Activated CD4-positive, alpha-beta T cell treated with anti-CD3 and anti-CD28 coated beads for 36 hours (primary cell): ENCODE measurements at places on chromosomes 12 and 14. TPM values are rescaled to one million over a fixed set of nuclear protein-coding genes. Genes with fewer than 3 reads are reported as not detected.

The MON2 gene
- 26.9 TPM for total RNA-seq

The CCDC88C gene
- 73.7 TPM for total RNA-seq

The NEUROD4 gene
- not detected for total RNA-seq

The BATF gene
- total RNA-seq: 165 TPM

The AQP2 gene
- total RNA-seq: not detected

The RIMBP2 gene
- total RNA-seq: not detected

The VSIG10 gene
- 8.2 TPM for total RNA-seq

The COA8 gene
- total RNA-seq: 41.7 TPM

The JAG2 gene
- total RNA-seq: 3.2 TPM

The IL26 gene
- total RNA-seq: 1.1 TPM

The ABCC9 gene
- total RNA-seq: not detected

DNA sequence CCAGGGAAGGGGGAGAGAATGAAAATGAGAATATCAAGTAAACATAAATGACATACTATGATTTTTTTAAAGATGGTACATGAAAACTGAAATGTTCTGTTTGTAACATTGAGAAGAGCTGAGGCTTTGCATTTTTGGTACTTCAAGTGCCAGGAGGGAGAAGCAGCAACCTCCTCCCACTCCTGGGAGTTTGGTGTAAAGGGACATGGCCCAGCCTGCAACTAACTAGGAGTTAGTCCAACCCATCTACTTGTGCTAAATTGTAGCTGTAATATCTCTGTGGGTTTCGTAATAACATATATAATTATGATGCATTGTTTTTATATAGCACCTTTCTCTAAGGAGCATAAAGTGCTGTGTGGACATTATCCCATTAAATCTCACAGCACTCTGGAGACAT, 517.5 kb downstream of the NELL2 start:
- no peak for DNase-seq
- H3K36me3 ChIP-seq: no peaks in the 10 kb centered on the region
- no peaks in the 10 kb centered on the region for H3K27me3 ChIP-seq
- H3K4me3 ChIP-seq: no peak overlapping the region
- no peak overlapping the region for H3K27ac ChIP-seq

GRCh38 chr12:104699489-104700190, 242.9 kb downstream of the CHST11 start:
- H3K27me3 ChIP-seq: no peaks in the 10 kb centered on the region
- H3K4me1 ChIP-seq: peaks cover 53% of the 10 kb centered on the region
- peak; percentile 68 for DNase-seq
- H3K4me3 ChIP-seq: no peak overlapping the region
- H3K36me3 ChIP-seq: peaks cover 9% of the 10 kb centered on the region
- peak overlapping the region; percentile 83 for H3K27ac ChIP-seq

GRCh38 chr14:85702191-85702590, 172.2 kb downstream of the FLRT2 start:
- H3K27me3 ChIP-seq: no peaks in the 10 kb centered on the region
- H3K4me3 ChIP-seq: no peak overlapping the region
- H3K4me1 ChIP-seq: no peaks in the 10 kb centered on the region
- DNase-seq: no peak

DNA sequence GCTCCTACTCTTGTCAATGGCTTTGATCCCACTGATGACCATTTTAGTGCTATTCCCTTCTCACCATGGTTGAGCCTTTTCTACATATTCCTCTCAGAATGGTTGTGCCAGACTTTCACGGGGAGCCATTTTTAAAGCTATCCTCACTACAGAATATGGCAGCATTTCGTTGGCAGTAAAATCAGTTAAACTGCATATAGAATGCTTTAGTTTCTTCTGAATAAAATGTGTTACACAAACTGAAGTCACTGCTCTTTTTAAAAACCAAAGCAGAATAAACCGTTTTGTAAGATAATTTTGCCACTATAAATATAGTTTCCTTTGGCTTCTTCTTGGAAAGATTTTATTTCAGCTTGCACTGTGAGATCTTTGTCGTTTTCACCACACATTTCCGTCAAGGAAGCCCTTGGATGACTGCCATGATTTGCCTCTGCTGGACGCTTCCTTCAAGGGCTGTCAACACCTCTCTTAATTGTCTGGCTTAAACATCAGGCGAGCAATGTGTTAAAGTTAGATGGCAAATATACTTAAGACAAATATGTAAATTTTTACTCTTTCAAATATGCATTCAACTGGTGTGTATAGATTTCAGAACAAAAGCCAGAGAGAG, 624.2 kb downstream of the DIO2 start:
- no peak overlapping the region for H3K4me3 ChIP-seq
- H3K27me3 ChIP-seq: no peaks in the 10 kb centered on the region
- no peaks in the 10 kb centered on the region for H3K4me1 ChIP-seq
- H3K27ac ChIP-seq: no peak overlapping the region
- no peaks in the 10 kb centered on the region for H3K36me3 ChIP-seq

DNA sequence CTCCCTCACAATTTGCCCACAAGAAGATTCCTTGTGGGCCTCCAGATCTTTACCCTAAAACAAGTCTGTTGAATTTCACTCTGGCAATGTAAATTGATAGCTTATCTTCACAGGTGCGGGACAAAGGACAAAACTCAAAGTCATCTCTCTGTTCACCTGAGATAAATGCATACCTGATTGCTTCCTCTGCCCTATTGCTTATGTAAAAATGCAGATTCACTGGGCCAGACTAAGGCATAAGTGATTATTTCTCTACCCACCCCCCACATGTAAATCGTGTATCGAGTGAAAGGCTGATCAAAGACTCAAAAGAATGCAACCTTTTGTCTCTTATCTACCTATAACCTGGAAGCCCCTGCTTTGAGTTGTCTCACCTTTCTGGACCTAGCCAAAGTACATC, 316.8 kb downstream of the SSPN start:
- no peaks in the 10 kb centered on the region for H3K4me1 ChIP-seq
- H3K27ac ChIP-seq: no peak overlapping the region
- DNase-seq: no peak
- no peaks in the 10 kb centered on the region for H3K27me3 ChIP-seq
- H3K4me3 ChIP-seq: no peak overlapping the region
- peaks cover 7% of the 10 kb centered on the region for H3K36me3 ChIP-seq

GRCh38 chr14:59160506-59160905, 28.0 kb upstream of the DAAM1 start:
- H3K4me3 ChIP-seq: no peak overlapping the region
- H3K27me3 ChIP-seq: peaks cover 5% of the 10 kb centered on the region
- no peak for DNase-seq
- H3K4me1 ChIP-seq: peaks cover 10% of the 10 kb centered on the region

DNA sequence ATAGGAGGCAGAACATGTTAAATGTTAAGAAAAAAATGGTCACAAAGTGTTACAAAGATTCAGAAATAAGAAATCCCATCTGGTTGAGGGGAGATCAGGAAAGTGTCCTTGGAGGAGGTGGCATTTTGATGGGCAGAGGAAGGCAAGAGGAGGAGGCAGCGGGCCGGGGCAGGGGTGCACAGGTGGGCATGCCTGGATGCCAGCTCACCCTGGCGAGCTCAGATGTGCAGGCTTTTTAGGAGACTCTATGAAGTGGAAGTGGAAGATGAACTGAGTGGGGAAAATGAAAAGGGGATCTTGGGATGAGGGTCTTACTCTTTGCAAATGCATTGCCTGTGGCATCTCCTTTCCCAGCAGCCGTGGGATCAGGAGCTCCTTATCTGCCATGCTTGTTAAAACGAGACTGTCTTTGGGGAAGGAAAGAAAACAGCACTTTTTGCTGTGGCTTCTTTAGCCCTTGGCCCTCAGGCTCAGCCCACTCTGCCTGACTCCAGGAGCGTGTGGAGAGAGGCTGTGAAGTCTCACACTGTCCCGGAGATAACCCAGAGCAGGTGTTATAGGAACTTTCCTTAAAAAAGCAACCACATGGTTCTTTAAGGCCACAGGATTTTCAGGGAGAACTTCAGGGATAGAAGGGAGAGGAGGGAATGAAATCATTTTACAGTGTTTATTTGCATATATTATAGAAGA, 62.6 kb downstream of the ELK3 start:
- H3K36me3 ChIP-seq: peaks cover 38% of the 10 kb centered on the region
- no peak for DNase-seq
- no peak overlapping the region for H3K4me3 ChIP-seq
- H3K27me3 ChIP-seq: no peaks in the 10 kb centered on the region
- H3K4me1 ChIP-seq: peaks cover 20% of the 10 kb centered on the region

GRCh38 chr12:46430340-46430948, 57.9 kb upstream of the SLC38A2 start:
- H3K4me3 ChIP-seq: peak overlapping the region; percentile 38
- H3K4me1 ChIP-seq: peaks cover 24% of the 10 kb centered on the region
- peak overlapping the region; percentile 92 for H3K27ac ChIP-seq
- peak; percentile 22 for DNase-seq

- peaks cover 3% of the 10 kb centered on the region for H3K27me3 ChIP-seq
- peaks cover 6% of the 10 kb centered on the region for H3K4me1 ChIP-seq
- H3K36me3 ChIP-seq: no peaks in the 10 kb centered on the region
- no peak overlapping the region for H3K27ac ChIP-seq
Observed at GRCh38 chr12:2374092-2374906, 321.5 kb downstream of the CACNA1C start.

DNA sequence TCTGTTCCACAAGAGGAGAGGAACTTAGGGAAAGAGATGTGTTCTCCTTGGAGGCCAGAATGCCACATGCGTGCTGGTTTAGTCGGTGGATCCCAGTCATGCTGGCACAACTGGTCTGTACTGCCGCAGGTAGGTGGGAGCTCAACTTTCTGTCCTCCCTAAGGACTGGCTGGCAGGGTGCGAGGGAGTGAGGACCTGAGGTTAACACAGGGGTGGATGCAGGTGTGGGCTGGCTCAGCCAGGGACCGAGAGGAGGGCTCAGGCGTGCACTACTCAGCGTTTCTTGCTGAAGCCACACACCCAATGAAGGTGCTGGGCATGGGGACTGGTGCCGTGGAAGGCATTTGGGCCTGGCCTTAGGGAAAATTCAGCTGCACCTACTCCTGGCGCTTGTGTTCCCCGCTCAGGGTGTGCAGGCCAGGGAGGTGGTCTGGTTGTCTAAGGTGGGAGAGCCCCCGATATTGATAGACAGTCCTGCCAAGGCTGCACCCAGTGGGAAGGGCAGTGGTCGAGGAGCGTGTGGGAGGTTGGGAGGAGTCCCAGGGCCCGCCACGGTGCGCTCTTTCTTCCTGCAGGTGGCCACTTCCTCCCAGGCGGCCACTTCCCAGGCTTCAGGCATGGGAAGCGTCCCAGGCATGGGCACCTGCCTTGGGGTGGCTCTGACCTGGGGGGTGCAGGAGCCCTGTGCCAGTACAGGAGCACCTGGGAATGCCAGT, 138.4 kb downstream of the ADGRD1 start:
- no peaks in the 10 kb centered on the region for H3K36me3 ChIP-seq
- H3K4me3 ChIP-seq: peak overlapping the region; percentile 42
- peaks cover 21% of the 10 kb centered on the region for H3K4me1 ChIP-seq

GRCh38 chr14:89702073-89702875, 252.3 kb downstream of the EFCAB11 start:
- DNase-seq: no peak
- H3K36me3 ChIP-seq: peaks cover 4% of the 10 kb centered on the region
- H3K27me3 ChIP-seq: no peaks in the 10 kb centered on the region

GRCh38 chr12:113003636-113004035, 25.3 kb downstream of the OAS2 start:
- H3K27me3 ChIP-seq: no peaks in the 10 kb centered on the region
- H3K4me1 ChIP-seq: no peaks in the 10 kb centered on the region
- no peak for DNase-seq
- no peak overlapping the region for H3K4me3 ChIP-seq
- no peak overlapping the region for H3K27ac ChIP-seq
- H3K36me3 ChIP-seq: peaks cover 79% of the 10 kb centered on the region

DNA sequence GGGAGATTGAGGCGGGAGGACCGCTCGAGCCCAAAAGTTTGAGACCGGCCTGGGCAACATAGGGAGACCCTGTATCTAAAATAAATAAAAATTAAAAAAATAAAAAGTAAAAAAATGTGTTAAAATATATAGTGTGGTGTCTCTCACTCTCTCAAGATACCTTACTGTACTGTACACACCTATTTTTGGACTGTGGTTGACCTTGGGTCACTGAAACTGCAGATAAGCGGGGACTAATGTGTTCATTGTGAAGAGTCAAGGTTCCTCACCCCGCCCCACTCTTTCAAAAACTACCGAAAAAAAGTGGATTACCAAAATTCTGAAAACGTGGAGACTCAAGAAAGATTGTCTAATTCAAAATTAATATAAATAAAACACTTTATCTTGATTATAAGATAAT, 1.0 kb upstream of the TAS2R13 start:
- DNase-seq: no peak
- H3K4me1 ChIP-seq: no peaks in the 10 kb centered on the region
- H3K4me3 ChIP-seq: no peak overlapping the region
- peaks cover 18% of the 10 kb centered on the region for H3K36me3 ChIP-seq
- H3K27ac ChIP-seq: no peak overlapping the region
- no peaks in the 10 kb centered on the region for H3K27me3 ChIP-seq

- DNase-seq: no peak
- H3K27ac ChIP-seq: peak overlapping the region; percentile 90
- H3K4me1 ChIP-seq: peaks cover 30% of the 10 kb centered on the region
- H3K4me3 ChIP-seq: peak overlapping the region; percentile 86
Observed at GRCh38 chr12:109092497-109093021, 713 bp downstream of the ALKBH2 start.

GRCh38 chr14:29458547-29458946, 469.1 kb downstream of the PRKD1 start:
- H3K36me3 ChIP-seq: no peaks in the 10 kb centered on the region
- H3K27me3 ChIP-seq: no peaks in the 10 kb centered on the region
- no peak for DNase-seq
- no peak overlapping the region for H3K27ac ChIP-seq
- H3K4me3 ChIP-seq: no peak overlapping the region
- no peaks in the 10 kb centered on the region for H3K4me1 ChIP-seq

DNA sequence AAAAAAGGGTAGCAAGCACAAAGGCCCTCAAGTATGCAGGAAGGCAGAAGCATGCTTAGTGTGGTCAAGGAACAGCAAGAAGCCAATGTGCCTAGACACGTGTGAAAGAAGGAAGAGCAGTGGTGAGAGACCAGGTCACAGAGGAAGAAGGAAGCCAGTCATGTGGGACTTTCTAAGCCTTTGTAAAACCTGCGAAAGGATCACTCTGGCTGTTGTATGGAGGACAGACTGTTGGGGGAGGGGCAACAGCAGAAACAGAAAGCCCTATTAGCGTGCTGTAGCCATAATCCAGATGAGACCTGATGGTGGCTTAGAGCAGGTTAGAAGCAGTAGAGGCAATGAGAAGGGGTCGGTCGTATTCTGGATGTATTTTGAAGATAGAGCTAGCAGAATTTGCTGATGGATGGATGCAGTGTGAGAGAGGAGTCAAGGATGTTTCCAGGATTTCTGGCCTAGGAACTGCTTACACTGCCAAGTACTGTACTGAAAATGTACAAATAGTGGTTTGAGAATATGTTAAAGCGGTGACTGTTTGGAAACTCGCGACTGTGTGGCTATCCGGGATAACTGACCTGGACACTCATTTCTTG, 5.7 kb upstream of the MLF2 start:
- H3K36me3 ChIP-seq: no peaks in the 10 kb centered on the region
- peaks cover 12% of the 10 kb centered on the region for H3K4me1 ChIP-seq
- H3K27ac ChIP-seq: no peak overlapping the region
- H3K27me3 ChIP-seq: peaks cover 2% of the 10 kb centered on the region
- no peak overlapping the region for H3K4me3 ChIP-seq

DNA sequence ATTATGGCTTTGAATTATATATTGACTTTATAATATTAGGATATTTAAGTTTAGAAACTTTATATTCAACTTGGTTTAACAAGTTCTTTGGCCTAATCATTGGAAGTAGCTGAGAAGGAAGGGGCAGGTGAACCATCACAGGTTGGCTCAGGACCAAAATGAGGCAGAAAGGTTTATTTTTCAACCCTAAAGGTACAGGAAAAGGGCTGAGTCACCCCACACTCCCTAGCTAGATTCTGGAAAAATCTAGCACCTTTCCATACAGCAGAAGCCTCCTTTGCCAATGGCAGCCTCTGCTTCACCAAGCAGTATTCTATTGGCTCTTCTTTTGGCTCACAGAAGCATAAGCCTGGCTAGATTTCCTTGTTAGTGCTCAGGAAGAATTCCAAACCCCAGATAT, 19.3 kb upstream of the MED6 start:
- DNase-seq: no peak
- H3K4me3 ChIP-seq: no peak overlapping the region
- H3K36me3 ChIP-seq: no peaks in the 10 kb centered on the region
- no peaks in the 10 kb centered on the region for H3K27me3 ChIP-seq
